ENCODE measurements at places on chromosomes 3 and 15.

DNA sequence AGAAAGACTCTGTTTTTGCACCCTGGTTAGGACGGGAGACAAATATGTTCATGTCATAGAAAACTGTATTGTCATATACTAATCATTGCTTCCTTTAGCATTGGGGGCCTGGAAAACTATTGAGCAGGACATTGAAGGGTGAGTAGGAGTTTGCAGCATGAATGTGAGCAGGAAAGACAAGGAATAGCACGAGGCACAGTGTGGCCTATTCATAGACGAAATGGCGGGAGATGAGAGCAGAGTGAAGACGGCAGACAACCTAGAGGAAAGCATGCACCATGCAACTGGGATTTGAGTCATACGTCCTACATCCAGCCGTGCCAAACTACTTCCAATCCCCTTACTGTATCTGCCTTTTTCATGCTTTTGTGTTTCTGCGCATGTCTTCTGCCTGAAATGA is 508.1 kb downstream of the NTRK3 start:
- no peak for DNase-seq

DNA sequence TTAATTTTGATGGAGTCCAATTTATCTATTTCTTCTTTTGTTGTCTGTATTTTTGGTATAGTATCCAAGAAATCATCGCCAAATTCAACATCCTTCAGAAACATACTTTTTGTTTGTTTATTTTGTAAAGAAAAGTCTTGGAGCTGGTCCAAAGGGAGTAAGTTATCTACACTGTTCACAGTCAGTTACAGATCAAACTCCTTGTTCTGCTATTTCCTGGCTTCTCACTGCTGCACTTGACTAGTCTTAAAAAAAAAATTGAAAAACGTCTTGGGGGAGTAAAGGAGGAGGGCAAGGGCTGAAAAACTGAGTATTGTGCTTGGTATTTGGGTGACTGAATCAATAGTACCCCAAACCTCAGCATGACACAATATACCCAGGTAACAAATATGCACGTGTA is 105.6 kb downstream of the NFKBIZ start:
- no peak for DNase-seq

GRCh38 chr15:78211189-78211921 is 23.0 kb downstream of the ACSBG1 start:
- no peak for DNase-seq

- no peak for DNase-seq
These were observed 3.8 kb upstream of the GATA2 start for GRCh38 chr3:128496602-128497304.

- DNase-seq, result no peak
These were observed 2.3 kb downstream of the LRRC28 start for GRCh38 chr15:99253381-99254090.

DNA sequence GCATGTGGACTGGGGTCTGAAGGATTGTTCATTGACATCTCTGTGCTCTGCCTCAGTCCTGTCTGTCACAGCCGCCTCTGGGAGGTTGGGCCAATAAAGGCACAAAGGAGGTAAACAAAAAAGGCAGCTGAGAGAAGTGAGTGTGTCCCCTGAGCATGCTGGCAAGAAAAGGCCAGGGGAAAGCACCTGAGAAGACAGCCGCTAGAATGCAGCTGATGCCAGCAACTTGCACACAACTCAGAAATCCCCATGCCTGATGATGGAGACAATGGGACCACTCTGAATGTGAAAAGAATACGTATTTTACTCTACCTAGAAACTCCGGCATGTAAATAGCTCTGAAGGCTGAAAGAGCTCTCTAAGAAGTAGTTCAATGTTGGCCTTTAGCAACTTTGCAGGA is 118.7 kb downstream of the KCNH8 start:
- DNase-seq, result no peak

- no peak for DNase-seq
These were observed 10.4 kb downstream of the WDR48 start for GRCh38 chr3:39062180-39062579.

DNA sequence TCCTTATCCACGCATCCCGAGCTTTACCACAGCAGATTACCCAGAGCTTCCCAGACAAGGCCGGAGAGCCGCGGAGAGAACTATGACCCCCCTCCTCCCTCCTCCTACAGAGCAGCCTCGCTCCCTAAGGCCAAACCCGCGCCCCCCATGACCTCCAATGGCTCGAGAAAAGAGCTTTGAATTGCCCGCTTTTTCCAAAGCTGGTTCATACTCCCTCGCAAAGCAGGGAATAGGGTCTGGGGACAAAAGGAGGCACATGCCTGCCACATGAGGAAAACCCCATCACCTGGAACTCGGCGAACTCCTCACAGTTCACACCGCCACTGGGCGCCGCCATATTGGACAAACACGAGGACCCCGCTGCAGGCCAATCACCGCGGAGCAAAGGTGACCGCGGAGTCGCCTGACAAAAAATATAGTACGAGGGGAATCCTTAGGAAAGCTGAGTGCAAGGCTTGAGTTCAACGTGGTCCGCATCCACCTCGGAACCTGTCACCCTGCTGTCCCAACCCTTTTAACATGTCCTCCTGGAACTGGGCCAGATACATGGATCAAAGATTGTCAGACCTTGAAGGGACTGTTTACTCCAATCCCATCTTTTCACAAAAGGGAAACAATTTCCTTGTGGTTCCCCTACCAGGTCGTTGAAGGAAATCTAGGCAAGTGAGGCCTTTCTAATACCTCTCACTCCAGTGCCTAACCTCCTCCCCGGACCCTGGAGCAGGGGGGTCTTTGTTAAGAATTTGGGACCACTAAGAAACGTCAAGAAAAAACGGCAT is at the start of gene MIX23:
MIX23 (minus strand) TSS at position 344 of the 779 bp plus-strand sequence; CDS start at position 337, 7 bp downstream.
- DNase-seq, result peak; percentile 82

GRCh38 chr15:99443056-99443756 is 122.6 kb upstream of the MEF2A start:
- no peak for DNase-seq

DNA sequence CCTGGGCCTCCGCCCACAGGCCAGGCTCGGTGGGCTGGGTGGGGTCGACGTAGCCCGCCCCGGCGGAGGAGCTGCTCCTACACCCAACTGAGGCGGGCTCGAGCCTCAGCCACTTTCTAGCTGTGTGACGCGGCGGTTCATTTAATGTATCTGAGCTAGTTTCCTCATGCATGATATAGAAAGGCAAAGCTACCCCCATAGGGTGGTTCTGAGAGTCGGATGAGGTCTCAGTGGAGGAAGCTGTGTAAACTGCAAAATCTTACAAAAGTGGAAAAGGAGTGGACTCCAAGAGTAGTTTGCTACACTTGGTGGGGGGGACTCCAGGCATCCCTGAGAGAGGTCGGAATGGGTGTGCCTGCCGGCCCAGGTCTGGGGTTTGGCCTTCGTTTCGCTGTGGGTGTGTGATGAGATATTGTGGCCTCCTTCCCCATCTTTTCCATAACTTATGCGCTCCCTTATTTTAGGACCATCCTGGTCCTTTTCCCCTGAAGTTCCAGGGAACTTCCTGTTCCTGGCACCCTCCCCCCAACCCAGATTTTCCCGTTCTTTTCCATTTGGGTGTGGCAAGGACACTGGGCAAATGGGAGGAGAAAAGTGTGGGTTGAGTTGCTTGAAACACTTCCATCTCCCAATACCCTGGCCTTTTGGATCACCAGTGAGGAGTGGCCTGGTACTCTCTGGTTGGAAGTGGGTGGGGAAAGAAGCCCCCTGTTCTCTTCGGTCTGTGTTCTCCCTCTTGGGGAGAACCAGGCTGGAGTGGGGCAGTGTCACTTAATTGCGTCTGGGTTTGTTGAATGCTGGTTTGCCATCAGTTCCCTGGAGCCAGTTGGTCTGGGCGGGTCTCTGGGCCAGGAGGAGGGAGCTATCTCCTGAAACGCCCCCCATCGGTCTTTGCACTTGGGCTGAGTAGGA is 1.1 kb downstream of the PDIA5 start:
- DNase-seq, result no peak

- DNase-seq, result no peak
These were observed 33.2 kb downstream of the HDAC11 start for GRCh38 chr3:13513051-13513912.

GRCh38 chr15:52710050-52710707 is 31.0 kb upstream of the ATOSA start:
- no peak for DNase-seq

DNA sequence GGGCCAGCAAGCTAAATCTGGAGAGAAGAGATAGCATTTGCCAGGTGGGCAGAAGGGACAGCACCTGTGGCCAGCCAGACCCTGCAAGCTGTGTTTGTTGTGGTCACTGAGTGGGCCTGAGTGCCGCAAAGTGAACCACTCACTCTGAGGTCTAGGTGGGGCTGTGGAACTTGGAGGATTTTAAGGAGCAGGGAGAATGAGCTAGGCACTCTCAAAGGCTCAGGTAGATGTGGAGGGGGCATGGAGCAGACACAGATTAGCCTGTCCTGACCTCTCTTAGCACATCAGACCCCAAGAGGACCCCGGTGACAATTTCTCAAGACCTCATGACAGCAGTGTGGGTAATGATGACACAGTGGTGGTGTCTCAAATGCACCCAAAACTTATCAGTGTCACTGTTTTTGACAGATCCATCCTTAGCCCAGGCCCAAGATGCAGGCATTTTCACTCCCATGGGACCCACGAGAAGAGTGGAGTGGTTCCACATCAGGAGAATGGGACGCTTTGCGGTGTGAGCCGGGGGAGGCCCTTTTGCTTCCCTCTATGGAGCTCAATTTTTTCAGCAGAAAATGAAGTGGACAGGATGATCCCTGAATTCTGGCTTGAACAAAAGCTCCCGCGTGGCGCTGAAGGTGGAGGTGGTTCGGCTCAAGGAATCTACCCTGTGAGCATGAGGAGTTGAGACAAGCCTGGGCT is 43.8 kb upstream of the TLE3 start:
- DNase-seq, result no peak

DNA sequence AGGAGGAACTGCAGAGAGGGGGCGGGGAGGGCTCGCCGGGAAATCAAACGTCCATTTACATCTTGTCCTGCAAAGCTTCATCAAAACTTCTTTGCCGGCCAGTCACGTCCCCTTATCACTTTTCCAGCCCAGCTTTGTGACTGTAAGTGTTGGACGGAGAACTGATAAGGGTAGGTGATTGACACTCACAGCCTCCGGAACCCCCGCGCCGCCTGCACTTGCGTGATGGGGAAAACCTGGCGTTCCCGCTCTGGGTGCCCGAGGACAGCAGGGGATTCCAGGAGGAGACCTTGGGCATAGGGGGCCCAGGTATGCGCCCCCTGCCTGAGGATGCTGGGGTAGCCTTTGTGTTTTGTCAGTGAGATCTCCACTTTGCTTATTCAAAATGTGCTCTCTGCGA is 72.8 kb upstream of the ANKRD34C start:
- DNase-seq, result no peak

DNA sequence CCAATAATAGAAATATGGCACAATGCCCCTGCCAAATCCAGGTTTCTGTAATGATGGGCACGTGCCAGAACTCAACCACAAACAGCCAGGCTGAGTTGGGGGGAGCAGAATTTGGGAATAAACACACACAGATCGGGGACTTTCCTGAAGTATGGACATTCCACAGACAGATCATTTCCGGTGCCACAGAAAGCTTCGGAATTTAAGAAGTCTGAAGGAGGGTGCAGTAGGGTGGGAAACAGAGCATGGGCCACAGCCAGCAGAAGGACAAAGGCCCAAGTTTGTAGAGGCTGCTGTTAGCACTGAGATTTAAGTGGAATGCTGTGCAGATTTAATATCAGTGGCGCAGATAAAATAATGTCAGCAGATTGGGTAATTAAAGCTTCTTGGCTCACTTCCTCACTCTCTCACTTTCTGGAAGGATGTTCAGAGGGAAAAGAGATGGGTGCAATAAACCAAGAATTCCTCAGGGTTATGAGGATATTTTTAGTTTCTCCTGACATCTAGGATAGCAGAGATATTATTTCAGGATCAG is 67.4 kb downstream of the MYLK start:
- DNase-seq, result no peak

GRCh38 chr3:45509038-45509767 is 85.3 kb upstream of the LIMD1 start:
- peak; percentile 19 for DNase-seq

GRCh38 chr3:184414418-184415202 is 34.8 kb downstream of the CHRD start:
- no peak for DNase-seq

DNA sequence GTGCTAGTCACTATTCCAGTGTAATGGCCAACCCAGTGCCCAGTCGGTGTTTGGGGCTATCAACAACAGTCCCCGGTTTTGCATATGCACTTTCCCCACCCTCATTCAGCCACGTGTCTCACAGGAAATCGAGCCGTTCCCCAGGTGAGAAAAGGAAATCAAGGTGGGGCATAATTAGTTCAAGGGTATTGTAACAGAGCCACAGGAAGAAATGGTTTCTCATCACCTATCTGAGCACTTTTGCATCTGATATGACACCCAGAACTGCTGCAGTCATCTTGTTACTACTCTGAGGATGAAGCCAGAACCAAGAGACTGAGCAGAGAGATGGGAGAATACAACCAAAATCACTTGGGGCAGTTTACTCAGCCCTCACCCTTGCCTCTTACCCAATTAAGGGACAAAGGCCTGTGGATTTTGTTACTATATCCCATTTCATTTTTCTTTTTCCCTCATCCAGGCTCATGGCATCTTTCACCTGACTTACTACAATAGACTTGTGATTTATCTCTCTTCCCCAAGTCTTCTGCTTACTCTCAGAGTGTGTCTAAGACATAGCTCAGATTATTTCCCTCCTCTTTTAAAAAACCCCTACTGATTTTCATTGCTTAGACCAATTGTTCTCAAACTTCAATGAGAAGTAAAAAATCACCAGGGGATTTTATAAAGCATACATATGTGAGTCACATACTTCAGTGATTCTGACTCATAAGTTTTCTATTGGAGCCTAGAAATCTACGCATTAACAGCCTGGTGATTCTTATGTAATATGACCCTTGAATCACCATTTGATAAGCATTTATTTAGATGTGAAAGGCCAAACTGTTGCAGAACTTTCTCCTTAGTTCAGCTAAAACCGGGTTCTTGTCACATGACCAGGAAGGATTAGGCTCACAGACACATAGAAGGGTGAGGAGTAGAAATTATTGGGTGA is 40.5 kb downstream of the TRAT1 start:
- no peak for DNase-seq

DNA sequence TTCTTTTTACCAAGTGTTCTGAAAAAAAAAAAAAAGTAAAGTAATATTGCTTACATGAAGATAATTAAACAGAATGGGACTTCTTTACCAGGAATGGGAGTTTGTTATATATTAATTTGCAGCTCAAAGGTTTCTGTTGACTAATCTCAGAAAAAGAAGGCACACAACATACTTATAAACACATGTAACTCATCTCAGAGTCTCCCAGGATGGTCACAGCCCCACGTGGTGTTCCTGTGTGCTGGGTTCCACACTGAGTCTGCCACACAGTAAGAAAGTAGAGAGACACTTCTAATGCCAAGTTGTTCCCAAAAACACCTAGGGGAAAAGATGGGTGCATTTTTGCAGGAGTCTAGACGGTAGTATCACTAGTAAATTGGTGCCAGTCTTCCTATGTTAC is 116.7 kb upstream of the ICE2 start:
- no peak for DNase-seq

- no peak for DNase-seq
These were observed 392.6 kb upstream of the TPM1 start for GRCh38 chr15:62649793-62650420.

Measured in NCI-H2107 (cell line).